ENCODE measurements at places on chromosomes 2 and 18.

DNA sequence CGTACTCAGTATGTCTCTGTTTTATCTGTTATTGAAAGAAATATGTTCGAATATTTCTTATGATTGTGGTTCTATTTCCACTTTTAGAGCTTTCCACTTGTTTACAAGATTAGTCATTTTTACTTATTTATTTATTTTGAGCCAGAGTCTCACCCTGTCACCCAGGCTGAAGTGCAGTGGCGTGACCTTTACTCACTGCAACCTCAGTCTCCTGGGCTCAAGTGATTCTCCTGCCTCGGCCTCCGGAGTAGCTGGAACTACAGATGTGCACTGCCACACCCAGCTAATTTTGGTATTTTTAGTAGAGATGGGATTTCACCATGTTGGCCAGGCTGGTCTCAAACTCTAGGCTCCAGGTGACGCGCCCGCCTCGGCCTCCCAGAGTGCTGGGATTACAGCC lies 53.3 kb downstream of the HIBCH start:
- DNase-seq = no peak

GRCh38 chr2:99970292-99970868 lies 172.0 kb downstream of the AFF3 start:
- no peak for DNase-seq

DNA sequence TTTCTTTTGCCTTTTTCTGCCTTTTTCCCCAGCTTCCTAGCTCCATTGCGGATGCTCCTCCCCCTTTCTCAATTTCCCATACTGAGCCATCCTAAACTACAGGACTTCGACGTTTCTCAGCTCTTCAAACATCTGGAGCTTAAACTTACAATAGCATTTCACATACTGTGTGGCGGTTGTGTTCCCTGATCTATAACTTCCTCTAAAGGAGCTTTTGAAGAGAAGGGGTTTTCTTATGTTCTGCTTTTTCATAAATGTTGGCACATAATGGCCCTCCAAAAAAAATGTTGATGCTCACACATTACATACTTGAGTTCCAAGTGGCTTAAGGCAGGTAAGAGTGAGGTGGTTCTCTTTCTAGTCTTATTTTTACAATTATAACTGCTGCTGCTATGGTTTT lies 87.4 kb downstream of the RNF144A start:
- DNase-seq = no peak

DNA sequence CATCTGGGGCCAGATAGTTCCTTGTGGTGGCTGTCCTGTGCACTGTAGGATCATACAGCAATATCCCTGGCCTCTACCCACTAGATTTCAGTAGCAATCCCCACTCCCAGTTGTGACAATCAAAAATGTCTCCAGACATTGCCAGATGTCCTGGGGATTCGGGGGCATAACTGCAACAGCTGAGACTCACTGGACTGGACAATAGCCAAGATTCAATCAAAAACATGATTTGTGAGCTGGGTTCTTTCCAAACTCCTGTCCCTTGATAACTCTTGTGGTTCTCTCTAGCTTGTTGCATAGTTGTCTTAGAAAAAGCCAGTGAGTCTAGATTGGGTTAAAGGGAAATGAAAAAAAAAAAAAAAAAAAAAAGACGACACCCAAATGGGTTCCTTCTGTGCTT lies 293.4 kb downstream of the CELF4 start:
- DNase-seq = no peak

- DNase-seq = no peak
Measured at GRCh38 chr2:26020231-26020640, 13.6 kb upstream of the RAB10 start.

DNA sequence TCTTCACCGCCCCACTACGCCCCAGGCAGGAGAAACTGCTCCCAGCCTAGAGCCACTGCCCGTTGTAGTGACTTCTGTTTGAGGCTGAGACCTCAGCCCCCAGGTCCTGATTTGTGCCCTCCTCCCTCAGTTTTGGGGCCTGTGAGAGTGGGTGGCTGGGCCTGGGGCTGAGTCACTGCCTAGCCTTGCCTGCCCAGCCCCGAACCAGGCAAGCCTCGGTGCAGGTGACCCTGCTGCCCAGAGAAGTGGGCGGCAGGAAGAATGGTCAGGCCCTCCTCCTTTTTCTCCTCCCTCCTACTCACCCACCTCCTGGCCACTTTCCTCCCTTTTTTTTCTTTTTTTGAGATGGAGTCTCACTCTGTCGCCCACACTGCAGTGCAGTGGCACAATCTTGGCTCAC lies 66.6 kb downstream of the ZFP36L2 start:
- DNase-seq = no peak

DNA sequence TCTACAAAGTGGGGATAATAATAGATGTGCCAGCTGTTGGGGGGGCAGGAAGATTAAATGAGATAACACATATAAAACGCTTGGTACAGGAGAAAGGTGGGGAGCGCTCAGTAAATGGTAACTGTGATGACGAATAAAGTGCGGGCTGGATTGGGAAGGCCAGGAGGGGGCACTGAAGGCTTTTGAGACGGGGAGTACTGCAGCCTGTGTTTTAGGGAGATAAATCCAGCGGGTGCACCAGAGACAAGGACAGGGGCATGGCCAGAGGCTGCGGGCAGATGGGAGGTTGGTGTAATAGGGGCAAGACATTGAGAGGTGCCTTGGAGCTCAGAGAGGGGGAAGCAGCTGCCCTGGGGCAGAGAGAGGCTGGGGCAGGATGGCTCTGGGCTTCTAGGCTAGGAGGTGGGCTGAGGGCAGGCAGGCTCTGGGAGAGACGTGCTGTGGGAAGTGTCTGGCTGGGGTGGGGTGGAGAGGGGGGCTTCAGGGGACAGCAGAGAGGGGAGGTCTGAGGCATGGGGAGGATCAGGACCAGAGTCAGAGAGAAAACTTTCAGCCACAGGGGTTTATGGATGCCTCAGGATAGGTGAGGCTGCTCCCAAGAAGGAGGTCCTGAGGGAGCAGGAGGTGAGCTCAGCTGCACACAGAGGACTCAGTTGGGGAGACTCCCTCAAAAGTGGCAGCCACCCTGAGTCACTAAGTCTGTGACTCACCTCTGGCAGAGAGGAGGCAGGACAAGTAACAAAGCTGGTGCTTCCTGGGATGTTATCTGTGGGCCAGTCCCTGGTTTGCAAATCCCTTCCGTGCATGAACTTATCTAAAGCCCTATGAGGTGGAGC lies 18.8 kb downstream of the TEX44 start:
- DNase-seq = peak; percentile 72

GRCh38 chr18:44799907-44800421 lies 119.3 kb downstream of the SETBP1 start:
- DNase-seq = no peak

GRCh38 chr2:237290261-237290660 lies 123.7 kb downstream of the COL6A3 start:
- DNase-seq = no peak

GRCh38 chr18:57807336-57808117 lies 4.4 kb upstream of the ATP8B1 start:
- no peak for DNase-seq

DNA sequence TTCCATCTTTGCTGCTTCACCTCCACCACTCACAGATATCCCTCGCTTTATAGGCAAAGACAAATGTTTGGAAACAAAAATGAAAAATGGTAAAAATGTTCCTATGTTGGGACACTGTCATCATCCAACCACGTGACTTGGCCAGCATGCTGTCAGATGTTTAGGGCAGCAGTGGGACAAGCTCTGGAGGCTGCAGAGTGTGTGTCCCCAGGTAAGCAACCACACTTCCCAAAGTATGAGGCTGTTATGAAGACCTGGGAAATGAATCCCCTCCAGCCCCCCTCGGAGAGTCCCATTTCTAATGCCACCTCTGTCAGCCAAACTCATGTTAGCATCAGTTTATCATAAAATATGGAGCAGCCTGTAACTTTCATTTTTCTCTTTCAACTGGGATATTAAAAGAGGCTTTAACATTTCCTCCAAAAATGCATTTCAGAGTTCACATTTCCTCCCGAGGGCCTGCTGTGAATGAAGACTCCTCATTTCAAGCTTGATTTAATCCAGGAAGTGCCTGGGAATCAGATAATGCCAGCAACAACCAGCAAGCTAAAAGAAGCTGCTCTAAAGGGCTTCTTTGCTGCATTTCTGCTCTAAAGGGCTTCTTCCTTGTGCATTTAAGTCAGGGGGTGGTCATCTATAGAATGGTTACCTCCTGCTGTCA lies 66.2 kb downstream of the APOB start:
- no peak for DNase-seq

DNA sequence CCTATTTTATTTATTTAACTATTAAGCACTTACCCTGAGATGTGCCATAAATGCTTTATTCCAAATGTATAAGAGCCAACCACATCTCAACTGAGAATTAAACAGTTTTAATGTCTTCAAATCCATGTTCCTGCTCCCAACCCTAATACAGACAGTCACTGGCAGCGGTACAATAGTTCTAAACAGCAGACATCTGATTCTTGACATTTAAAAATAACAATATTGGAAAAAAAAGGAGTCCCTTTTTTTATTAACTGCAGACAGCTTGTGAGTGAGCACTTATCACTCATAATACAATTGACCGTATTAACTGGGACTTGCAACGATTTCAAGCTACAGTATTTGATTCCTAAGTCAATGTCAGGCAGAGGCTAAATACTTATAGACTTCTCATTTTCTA lies 424.6 kb downstream of the TGIF1 start:
- no peak for DNase-seq

Measured in D341Med (cell line).